NCI-H1436 treated with DMSO at 0.1 percent for 48 hours (cell line): ENCODE measurements at places on chromosomes 7 and 10.

GRCh38 chr10:92284112-92284704 is 6.7 kb downstream of the CPEB3 start:
- no peak for DNase-seq

GRCh38 chr7:44621034-44621749 is 14.8 kb downstream of the OGDH start:
- no peak for DNase-seq

- no peak for DNase-seq
These were observed 16.8 kb downstream of the DMBT1 start for GRCh38 chr10:122577311-122577885.

GRCh38 chr10:47018026-47018735 is 107.0 kb downstream of the PTPN20 start:
- DNase-seq: no peak

DNA sequence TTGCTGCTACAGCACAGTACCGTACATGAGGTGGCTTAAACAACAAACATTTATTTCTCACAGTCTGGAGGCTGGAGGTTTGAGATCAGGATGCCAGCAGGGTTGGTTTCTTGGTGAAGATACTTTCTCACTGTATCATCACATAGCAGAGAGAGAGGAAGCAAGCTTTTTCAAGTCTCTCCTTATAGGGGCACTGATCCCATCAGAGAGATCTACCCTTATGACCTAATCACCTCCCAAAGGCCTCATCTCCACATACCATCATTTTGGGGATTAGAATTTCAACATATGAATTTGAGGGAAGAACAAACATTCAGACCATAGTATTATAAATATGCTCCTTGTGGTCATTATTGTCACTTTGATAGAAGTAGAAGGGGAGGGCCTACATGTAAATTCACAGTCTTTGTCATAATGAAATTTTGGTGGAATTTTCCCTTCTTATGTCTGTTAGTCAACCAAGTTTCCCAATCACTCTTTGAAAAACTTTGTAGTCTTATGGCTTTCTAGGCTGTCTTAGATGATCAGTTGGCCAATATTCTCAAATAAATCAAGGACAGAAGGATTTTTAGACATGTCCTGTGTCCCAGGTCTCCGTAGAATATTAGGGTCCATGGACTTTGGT is 606.2 kb downstream of the LRMDA start:
- DNase-seq: no peak

GRCh38 chr10:8811201-8811600 is 756.7 kb downstream of the GATA3 start:
- no peak for DNase-seq

DNA sequence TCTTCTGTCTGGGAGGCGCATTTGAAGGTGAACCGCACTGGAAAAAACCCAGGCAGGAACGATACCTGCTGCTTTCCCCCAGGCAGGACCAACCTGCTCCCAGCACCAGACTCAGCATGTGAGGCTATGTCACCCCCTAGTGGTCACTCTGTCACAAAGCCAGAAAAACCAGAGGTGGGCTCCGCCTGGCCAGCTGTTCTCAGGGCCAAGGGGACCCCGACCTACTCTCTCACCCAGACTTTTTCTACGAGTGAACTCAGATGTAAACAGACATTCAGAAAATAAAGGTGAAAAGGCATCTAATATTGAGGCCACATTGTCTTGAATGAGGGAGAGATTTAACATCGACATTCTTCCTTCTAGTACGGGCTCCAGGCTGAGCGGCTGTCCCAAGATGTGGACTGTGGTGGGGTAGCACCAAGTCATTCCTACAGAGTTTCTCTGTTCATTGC is 117.3 kb downstream of the PRKAG2 start:
- no peak for DNase-seq

DNA sequence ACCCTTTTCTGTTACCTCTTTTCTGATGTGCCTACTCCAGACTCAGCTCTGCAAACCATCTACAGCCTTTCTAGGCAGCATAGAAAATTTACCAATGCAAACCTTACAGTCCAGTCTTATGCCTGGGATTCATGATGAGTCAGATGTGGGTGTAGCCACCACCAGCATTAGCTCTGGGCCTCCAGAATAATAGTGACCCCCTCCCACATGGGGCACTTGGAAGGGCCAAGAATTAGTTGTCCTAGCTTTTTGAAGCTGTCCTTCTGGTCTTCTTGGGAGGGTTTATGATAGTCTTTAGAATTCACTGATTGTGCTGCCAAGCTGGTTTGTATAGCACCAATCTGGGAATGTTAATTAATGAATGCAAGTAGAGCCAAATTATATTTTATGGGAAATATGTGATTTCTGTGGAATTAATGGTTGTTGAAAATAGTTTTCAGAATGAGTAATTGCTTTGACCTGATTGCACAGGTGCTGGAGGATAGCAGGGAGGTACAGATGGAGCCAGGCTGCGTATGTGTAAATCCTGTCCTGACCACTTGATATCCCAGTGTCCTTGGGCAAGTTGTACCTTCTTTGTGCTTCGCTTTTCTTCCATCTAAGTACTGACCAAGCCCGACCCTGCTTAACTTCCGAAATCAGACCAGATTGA is 94.8 kb downstream of the CPED1 start:
- no peak for DNase-seq
